ENCODE measurements at places on chromosomes 2 and 18. TPM values are rescaled to one million over a fixed set of nuclear protein-coding genes. Genes with fewer than 3 reads are reported as not detected.

Gene AOX1
- total RNA-seq: 0.32 TPM

Gene GPR35
- total RNA-seq: 0.15 TPM

Gene ITGB6
- total RNA-seq: not detected

Gene HOXD3
- total RNA-seq: 4.2 TPM

Gene LYPD6
- total RNA-seq: 7.4 TPM

Gene CYP1B1
- total RNA-seq: under 0.01 TPM

Gene GLI2
- 0.30 TPM for total RNA-seq

Gene COBLL1
- total RNA-seq: 26.0 TPM

Gene PLA2R1
- total RNA-seq: 14.4 TPM

Gene ZBTB14
- total RNA-seq: 12.0 TPM

Gene POTEE
- total RNA-seq: not detected

Gene SOX11
- under 0.01 TPM for total RNA-seq

Gene UGT1A4
- not detected for total RNA-seq

Gene SLC35F5
- total RNA-seq: 93.2 TPM

Gene OR6B2
- not detected for total RNA-seq

Gene ROCK1
- total RNA-seq: 32.2 TPM

Gene MARCO
- total RNA-seq: not detected

Gene DSG1
- total RNA-seq: not detected

Gene LIMS3
- 11.4 TPM for total RNA-seq

Gene HOXD10
- total RNA-seq: 0.15 TPM

Gene RGPD5
- total RNA-seq: 25.4 TPM

Gene EMILIN2
- 2.6 TPM for total RNA-seq

Gene EGR4
- not detected for total RNA-seq

Gene GKN1
- total RNA-seq: not detected

Gene OST4
- 623 TPM for total RNA-seq

Gene HOXD8
- 7.8 TPM for total RNA-seq

Gene INHBB
- total RNA-seq: under 0.01 TPM

Gene MLPH
- not detected for total RNA-seq

Gene MAL
- total RNA-seq: not detected

Gene MPV17
- 37.7 TPM for total RNA-seq

Gene RND3
- total RNA-seq: 64.4 TPM

Gene C2orf49
- 19.5 TPM for total RNA-seq

Gene TCF4
- total RNA-seq: 235 TPM

Gene CTAGE1
- not detected for total RNA-seq

Gene GBX2
- total RNA-seq: 2.9 TPM

Gene DAW1
- total RNA-seq: 17.5 TPM

Gene FAM136A
- 37.8 TPM for total RNA-seq

Gene LIMS4
- total RNA-seq: 18.1 TPM

Gene ASAP2
- 52.3 TPM for total RNA-seq

Gene RESP18
- total RNA-seq: not detected

Gene OTX1
- under 0.01 TPM for total RNA-seq

Gene AGAP1
- 4.9 TPM for total RNA-seq

Gene MAP3K19
- not detected for total RNA-seq

Gene IL1RN
- not detected for total RNA-seq

Gene FBLN7
- total RNA-seq: 1.8 TPM

Gene SERPINB2
- total RNA-seq: 6.2 TPM

Measured in epithelial cell of umbilical artery (primary cell).